Lower leg skin (tissue), 4 donors: ENCODE measurements at places on chromosomes 12 and 14.

GRCh38 chr12:56634242-56634836, 4.2 kb upstream of the BAZ2A start:
- peak; percentile 91 for DNase-seq

DNA sequence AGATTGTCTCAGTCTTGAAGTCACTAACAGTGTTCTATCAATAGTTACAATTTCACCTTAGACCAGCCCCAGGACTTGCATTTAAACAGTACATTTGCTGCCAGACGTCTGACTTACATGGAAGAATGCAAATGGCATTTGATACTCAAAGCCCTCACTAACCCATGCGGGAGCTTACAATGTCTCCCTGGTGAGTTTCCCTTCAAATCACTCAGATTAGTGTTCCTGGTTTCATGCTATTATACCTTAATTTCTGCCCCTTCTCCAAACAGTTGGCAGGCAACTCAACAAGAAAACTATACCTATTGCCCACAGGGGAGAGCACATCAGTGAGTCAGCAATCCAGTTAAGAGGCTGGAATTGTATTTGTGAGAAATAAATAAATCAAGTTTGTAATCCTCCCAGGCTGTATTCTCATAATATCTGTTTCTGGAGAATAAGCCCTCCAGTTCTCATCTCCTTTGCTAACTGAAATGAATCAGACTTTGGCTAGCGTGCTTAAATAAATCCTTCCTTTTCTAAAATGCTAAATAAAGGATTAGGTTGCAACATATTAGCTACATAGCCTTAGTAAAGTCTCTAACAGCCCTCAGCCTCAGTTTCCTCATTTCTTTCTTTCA, 23.7 kb downstream of the GSTZ1 start:
- no peak for DNase-seq

DNA sequence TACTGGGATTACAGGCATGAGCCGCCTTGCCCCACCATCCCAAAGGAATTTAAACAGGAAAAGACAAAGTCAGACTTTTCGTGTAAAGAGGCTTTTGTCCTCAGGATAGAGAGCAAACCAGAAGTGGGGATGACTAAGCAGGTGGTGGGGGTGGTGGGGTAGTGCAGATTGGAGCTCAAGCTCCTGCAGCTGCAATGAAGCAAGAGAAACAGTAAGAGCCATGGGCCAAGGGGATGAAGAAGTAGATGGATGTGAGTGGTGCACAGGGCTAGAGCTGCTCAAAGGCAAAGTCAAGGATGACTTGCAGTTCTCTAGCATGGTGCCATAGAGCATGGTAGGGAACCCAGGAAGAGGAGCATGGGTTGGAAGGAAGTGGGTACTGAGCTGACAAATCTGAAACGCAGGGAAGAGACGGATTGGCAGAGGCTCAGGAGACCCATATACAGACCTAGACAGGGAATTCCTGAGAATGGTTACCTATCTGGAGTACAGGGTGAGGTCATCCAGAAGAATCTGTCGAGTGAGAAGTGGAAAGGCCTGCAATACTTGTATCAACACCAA, 11.4 kb upstream of the RNF34 start:
- DNase-seq, result no peak

GRCh38 chr12:101859664-101860607, 17.4 kb upstream of the DRAM1 start:
- no peak for DNase-seq

DNA sequence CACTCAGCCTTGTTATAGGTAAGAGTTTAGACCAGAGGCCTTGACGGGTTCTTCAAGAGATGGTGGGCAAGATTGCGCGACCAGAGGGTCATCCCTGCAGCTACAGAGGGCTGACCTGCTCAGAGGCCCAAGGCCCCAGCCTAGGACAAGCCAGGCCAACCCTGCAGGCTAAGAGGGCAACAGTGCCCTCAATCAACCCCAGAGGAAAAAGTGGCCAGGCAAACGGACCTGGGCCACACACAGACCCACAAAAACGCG, 1.3 kb downstream of the SSH1 start:
- no peak for DNase-seq

DNA sequence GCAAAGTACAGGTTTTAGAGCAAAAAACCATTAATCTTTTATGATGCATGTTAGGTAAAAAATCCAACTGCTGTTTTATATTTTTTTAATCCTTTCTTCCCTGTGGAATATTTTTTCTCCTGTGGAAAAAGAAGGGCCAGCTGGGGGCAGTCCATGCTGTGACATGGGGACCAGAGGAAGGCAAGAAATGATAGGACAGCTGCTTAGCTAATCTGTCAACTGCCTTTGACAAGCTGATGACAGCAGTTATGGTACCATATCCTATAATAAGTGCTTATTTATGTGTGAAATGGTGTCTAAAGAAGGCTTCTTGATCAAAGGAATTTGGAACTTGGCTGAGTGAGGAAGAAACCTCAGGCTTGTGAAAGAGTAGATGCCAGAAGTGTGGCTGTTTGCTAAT, 452.4 kb upstream of the NOVA1 start:
- DNase-seq, result no peak

- no peak for DNase-seq
Measured at GRCh38 chr14:50865391-50866076, 6.3 kb upstream of the ABHD12B start.

DNA sequence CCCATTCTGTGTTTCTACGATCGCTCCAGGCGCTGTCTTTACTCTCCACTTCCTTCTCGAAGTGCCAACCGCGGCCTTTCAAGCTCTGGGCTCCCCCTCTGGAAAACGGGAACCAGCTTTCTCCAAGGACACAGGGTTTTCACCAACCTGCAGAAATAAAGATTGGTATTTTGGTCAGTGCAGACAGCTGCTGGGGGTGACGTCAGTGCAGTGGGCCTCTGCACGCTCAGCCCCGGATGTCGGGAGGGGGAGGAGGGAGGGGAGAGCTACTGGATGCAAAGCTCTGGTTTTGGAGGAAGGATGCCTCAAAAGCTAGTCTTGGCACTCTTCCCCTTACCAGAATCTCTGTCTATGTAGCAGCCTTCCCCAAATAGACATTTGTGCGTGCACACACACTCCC, 19.9 kb downstream of the HRK start:
- no peak for DNase-seq

GRCh38 chr12:57611108-57611826, at the start of gene ARHGEF25:
Gene ARHGEF25, plus strand, starts transcription at chr12:57611435. Its CDS starts 460 bp downstream, at chr12:57611895.
- peak; percentile 34 for DNase-seq

GRCh38 chr14:105853089-105853906, 326.9 kb downstream of the TMEM121 start:
- no peak for DNase-seq

DNA sequence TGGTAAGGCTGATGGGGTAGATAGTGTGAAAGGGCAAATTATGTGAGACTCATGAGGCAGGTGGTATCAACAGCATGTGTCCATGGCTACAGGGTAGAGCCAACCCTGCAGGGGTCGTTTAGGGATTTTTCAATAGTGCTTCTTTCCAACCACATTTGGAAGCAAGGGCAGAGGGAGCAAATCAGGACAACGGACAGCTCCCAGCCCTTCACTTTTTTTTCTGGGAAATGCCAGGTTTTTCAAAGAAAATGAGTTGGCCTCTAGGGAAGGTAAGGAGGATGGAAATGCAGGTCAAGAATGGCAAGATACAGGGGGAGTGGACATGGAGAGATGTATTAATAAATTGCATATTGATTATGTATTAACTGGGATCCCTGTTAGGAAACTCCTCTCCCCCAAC, 4.9 kb upstream of the CMA1 start:
- no peak for DNase-seq

DNA sequence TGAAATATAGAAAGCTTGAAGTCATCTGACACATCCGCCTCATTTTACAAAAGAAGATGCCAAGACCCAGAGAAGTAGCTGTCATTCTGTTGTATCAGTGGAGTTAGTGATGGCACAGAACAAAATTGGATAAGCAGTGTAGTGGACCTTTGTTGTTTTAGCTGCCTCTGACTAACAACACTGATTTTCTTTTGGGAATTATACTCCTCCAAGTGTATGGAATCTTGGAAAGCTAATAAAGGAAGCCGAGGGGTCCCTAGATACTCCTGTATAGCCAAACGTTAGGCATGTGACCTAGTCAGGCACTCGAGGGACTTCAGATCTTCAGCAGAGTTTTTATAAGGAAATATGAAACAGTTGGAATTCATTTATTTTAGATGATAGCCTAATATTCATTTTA, 94.5 kb downstream of the OTOGL start:
- no peak for DNase-seq

DNA sequence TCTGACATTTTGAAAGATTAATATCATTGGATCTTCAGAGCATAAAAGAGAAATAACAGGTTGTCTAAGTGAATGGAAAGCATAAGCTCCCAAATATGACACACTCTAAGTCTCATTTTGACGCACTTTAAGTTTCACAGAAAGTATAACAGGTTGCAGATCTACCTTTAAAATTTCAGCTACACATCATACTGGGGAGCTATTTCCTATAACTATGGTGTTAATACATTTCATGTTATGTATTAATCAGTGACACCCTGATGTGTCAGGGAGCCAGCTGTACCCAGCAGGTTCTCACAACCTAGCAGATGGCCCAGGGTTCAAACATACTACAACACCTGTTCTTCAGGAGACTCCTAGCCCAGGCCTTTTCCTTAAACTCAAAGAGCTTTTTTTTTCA, 31.1 kb upstream of the TMX1 start:
- DNase-seq, result no peak

GRCh38 chr12:45768194-45768593, 38.7 kb downstream of the ARID2 start:
- no peak for DNase-seq

DNA sequence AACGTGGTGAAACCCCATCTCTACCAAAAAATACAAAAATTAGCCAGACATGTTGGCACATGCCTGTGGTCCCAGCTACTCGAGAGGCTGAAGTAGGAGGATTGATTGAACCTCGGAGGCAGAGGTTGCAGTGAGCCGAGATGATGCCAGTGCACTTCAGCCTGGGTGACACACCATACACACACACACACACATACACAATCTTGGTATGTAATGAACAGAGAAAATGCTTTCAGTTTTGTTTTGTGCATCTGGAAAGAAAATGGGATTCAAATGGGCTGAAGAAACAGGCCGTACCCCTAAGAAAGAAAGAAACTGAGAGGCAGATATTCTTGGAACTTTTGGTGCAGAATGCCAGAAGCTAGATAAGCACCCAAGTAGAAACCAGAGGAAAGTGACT, 107.2 kb downstream of the PDE3A start:
- no peak for DNase-seq

DNA sequence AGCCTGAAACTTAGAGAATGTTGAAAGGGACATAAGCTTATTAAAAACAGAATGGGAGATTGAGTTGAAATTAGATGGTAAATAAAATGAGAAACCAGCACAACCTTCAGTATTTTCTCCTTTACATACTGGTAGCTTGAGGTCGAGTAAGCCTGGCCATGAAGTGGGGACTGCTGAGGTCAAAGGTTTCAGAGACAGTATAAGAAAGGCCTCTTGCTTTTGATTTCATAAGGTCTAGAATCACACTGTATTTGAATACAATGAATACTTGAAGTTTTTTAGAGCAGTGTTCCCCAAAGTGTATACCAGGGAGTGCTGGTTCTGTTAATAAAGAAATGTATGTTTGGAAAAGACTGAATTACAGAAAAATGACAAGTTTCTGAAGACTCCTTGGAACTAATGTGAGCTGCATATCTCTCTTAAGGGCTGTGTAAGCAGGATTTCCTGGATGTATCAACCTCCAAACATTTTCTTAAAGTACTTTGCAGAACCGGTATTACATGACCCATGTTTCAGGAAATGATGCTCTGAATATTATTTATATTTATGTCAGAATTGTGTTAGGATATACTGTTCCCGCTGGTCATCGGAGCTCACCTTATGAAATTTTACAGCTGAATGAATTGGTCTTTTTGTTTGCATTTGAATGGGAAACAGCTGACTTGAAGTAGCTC, 85.0 kb downstream of the AKAP6 start:
- no peak for DNase-seq

DNA sequence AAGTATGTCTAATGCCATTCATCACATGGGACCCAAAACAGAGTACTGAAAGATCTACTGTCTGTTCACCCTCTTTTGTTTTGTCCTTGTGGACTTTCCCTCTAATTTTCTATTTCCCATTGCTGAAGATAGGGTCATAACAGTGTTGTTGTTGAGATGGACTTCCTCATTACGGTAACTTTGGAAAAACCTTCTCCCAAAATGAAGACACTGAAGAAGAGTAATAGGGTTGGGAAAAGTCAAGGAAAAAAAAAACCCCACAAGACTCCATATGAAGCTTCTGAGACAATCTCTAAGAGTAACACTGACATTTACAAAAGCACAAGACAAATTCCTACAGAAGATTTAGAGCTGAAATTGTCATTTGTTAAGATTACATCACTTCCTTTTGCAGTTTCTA, 36.7 kb downstream of the EXOC5 start:
- DNase-seq, result no peak

DNA sequence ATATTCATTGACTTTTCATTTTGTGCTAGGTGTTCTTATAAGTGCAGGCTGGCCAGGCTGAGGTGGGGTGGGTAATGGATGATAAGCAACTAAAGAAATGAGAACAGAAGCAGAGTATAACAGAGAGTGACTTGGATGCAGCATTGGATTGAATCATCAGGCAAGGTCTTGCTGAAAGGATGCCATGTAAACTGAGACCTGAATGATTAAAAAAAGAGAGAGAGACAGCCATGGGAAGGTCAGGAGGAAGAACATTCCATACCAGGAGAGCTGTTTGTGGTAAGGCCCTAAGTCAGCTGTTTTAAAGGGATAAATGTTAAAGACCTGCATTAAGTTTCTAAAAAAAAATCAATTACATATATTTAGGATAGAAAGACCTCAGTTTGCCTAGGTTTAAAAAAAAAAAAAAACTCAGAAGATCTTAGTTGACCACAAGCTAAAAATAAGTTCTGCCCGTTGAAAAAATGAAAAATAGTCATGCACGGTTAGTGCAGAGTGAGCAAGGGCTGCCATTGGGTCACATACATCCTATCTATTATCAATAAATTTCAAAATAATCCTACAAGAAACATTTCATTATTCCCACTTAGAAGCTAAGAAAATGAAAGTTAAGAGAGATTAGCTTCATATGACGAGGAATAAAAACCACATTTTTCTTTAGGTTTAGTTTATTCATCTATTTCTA, 37.2 kb downstream of the IFNG start:
- DNase-seq, result no peak

- no peak for DNase-seq
Measured at GRCh38 chr12:44459569-44459968, 416.5 kb downstream of the NELL2 start.

GRCh38 chr14:86790408-86791364, 1202.3 kb downstream of the GALC start:
- no peak for DNase-seq

- DNase-seq, result peak; percentile 61
Measured at GRCh38 chr12:112964067-112964670, 14.2 kb upstream of the OAS2 start.

- no peak for DNase-seq
Measured at GRCh38 chr14:59130462-59130861, 58.0 kb upstream of the DAAM1 start.

- DNase-seq, result no peak
Measured at GRCh38 chr14:81485372-81485771, 48.3 kb downstream of the SEL1L start.

- DNase-seq, result no peak
Measured at GRCh38 chr12:47795121-47795813, 22.2 kb downstream of the SLC48A1 start.

- no peak for DNase-seq
Measured at GRCh38 chr12:107929436-107929835, 154.9 kb downstream of the ASCL4 start.

- DNase-seq, result no peak
Measured at GRCh38 chr14:35234012-35234805, 58.0 kb upstream of the PSMA6 start.

GRCh38 chr12:7656121-7656520, 9.6 kb downstream of the APOBEC1 start:
- DNase-seq, result no peak
